ENCODE measurements at places on chromosomes 3 and 15.

GRCh38 chr3:30511524-30512251 lies 94.7 kb upstream of the TGFBR2 start:
- peak; percentile 98 for DNase-seq

- DNase-seq = no peak
These were observed 774.7 kb downstream of the MECOM start for GRCh38 chr3:168888781-168889180.

GRCh38 chr3:46438831-46439230 lies 25.9 kb downstream of the LTF start:
- DNase-seq = no peak

GRCh38 chr3:105773291-105773690 lies 95.5 kb downstream of the CBLB start:
- no peak for DNase-seq

GRCh38 chr3:116614795-116615362 lies 94.7 kb upstream of the TUSC7 start:
- peak; percentile 15 for DNase-seq

DNA sequence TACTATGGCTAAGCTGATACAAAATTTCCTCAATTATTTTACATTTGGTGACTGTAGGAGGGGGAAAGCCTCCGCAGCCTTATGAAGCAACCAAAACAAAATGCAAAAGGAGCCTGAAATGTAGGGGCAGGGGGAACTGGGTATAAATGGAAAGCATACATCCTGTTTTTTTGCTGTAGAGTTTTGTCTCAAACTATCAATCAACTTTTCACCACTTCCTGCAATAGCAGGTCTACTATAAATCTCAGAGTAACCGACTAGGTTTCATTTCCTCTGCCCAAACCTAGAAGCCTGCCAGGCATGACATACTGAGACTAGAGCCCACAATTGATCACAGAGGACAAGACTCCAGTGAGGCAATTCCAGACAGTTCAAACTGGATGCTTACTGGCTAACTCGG lies 91.3 kb downstream of the SHQ1 start:
- DNase-seq = peak; percentile 43

- no peak for DNase-seq
These were observed 138.8 kb downstream of the BBX start for GRCh38 chr3:107661447-107662123.

GRCh38 chr3:157793745-157794144 lies 290.5 kb upstream of the VEPH1 start:
- peak; percentile 24 for DNase-seq

DNA sequence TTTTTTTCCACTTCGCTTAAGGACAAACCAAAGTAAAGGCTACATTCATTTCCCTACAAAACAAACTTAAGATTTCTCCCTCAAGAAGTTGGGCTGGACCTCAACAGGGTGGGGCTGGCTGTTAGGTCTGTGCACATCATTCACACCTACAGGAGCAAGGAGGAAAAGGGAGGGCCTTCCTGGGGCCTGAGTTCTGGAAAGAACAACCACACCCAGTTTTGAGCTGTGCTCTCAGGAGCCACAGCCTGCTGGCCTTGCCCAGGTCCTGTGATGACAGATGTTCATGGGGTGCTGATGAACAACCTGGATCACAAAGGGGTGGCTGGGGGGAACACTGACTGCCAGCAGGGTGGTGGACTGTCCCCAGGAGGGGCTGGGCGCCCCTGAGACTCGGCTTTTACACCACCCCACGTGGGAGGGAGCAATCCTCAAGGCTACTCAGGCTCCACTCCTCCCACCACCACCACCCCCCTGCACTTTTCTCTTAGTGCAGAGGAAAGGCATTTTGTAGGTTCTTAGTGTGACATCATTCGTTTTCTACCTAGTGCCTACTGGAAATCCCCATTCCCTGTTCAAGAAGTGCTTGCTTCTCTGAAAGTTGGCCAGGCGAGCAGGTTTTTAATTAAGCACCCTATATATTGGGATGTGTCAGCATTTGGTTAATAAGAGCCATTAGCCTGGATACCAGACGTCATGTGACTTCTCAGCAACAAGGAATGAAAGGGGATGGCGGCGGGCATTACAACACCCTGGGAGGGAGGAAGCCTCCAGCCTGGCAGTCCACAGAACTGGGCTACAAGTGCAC lies 35.7 kb downstream of the CCNB2 start:
- no peak for DNase-seq

DNA sequence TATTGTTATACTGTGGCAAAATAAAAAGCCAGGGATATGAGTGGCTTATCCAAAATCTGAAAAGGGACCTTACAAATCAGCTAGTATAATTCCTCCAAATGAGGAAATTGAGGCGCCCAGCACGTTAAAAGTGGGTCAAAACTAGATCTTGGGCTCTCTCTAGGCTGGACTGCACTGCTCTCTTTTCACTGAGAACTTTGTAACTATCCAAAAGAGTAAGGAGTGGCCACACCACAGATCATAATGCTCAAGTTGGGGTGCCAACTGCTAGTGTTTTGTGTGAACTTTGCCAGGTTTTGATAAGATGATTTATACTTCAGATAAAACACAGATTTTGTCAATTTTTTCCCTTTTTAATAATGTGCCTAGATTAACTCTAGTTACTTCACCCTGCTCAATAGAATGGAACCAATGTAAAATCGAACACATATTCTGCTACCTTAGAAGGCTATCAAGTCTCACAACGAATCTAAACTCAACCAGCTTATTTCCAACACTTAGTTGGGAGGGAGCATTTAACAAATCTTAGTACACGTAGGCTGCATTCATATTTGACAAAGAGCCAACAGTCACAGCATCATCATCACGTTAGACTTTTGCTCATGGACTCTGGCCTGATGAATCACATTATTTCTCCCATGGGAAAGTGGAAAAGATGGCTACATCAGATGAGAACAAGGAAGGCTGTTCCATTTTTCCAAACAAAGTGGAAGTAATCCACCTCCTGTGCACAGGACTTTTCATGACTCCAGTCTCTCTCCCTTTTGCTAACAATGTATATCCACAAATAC lies 64.4 kb downstream of the ABI3BP start:
- DNase-seq = peak; percentile 97

GRCh38 chr3:160099834-160100233 lies 111.2 kb downstream of the IL12A start:
- no peak for DNase-seq

GRCh38 chr3:16496408-16497222 lies 16.9 kb downstream of the RFTN1 start:
- peak; percentile 28 for DNase-seq

DNA sequence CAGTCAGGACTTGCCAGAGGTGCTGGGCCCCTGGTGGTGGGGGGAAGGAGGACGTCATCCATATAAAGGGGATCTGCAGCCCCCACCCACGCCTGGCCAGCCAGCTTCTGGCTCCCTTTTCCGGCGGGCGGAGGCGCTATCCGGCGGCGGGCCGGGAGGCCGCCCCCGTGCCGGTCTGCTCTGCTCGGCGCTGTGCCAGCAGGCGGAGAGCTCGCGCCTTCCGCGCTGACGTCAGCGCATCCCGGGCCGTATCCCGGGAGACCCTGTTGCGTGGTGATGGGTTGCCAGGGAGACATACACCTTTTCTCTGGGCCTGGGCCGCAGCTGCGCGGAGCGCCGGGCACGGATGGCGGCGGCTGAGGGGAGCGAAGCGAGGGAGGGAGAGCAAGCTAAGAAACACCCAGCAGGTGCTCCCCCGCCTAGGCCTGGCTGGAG lies 1.1 kb downstream of the FAM131A start:
- peak; percentile 83 for DNase-seq

GRCh38 chr3:160069986-160070385 lies 81.4 kb downstream of the IL12A start:
- no peak for DNase-seq

- DNase-seq = no peak
These were observed 268.3 kb upstream of the PDZRN3 start for GRCh38 chr3:73893089-73893488.

- peak; percentile 9 for DNase-seq
These were observed 1.3 kb downstream of the TOP2B start for GRCh38 chr3:25663347-25663868.

GRCh38 chr3:143970773-143971358 lies 757 bp upstream of the DIPK2A start:
- peak; percentile 47 for DNase-seq

GRCh38 chr15:33638453-33638852 lies 327.7 kb downstream of the RYR3 start:
- DNase-seq = no peak
